Hepatic stellate cell (primary cell): ENCODE measurements at places on chromosomes 6 and 20.

- no peak for DNase-seq
These were observed 535 bp downstream of the VSTM2L start for GRCh38 chr20:37903317-37904007.

GRCh38 chr20:32282461-32282860 is 5.0 kb downstream of the KIF3B start:
- no peak for DNase-seq

DNA sequence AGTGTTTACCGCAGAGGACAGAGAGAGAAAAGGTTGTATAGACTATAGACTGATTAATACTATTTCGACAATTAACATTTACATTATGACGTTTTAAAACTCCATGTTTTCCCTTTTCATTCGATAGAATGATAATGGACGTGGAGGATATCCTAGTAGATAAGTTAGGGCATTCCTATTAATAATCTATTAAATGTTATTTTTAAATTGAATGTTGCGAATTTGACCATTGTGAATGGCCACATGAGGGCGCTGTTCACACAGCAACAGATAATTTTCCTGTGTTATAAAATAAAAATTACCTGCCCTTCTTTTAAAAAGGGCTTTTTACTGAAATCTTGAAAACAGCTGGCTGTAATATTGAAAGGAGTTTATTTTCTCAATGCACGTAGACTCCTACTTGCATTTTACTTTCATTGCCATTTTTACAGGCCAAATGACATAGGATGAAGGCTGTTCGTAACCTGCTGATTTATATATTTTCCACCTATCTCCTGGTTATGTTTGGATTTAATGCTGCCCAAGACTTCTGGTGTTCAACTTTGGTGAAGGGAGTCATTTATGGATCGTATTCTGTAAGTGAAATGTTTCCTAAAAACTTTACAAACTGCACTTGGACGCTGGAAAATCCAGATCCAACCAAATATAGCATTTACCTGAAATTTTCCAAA is 3.3 kb downstream of the ADGRB3 start:
- no peak for DNase-seq

GRCh38 chr6:159616456-159616855 is 76.6 kb downstream of the SOD2 start:
- DNase-seq = no peak

GRCh38 chr6:168950858-168951214 is 302.8 kb downstream of the THBS2 start:
- DNase-seq = no peak

GRCh38 chr20:32337937-32338661 is 20.0 kb upstream of the ASXL1 start:
- DNase-seq = no peak

DNA sequence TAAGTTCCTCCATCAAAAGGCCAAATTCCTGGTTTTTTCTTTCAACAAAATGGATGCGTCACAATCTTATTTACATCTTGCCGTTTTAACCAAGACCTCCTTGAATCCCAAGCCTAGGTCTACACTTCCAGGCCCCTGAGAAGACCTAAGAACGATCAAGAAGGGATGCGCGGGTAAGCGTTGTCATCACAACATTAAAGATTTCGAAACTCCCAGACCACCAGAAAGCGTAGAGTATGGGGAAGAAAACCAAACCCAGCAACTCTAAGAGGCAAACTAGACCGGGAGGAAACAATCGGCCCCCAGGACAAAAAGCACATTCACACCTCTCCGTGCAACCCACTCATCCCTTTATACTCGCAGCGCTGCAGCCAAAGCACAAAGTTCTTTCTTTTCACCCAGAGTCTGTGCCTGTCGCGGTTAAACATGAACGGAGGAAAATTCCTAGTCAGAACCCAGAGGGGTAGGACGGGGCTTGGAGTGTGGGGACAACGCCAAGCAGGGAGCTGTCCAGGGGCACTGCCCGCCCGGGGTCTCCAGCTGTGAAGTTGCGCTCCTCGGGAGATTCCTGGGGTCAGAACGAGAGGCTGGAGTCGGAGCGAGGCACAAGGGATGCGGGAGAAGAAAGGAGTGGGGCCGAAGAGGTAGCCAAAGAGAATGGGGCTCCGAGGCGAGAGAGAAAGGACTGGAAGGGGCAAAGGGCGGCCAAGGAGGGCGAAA is 725 bp downstream of the OSER1 start:
- DNase-seq = no peak

DNA sequence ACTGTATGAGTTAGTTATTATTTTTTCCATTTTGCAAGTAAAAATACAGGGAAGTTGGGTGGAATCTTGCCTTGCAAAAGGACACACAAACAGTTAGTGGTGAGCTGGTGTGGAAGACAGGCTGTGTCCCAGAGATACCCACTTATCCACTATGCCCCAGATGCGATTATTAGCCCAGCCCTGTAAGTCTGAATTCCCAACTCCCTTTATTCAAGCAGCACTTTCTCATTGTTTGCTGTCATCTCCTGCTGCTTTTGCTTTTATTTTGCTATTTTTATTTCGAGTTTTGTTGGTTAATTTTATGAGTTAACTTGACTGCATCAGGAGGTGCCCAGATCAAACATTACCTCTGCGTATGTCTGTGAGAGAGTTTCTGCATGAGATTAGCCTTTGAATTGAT is 239.4 kb downstream of the DOK5 start:
- DNase-seq = no peak

GRCh38 chr20:2131366-2131765 is 29.7 kb downstream of the STK35 start:
- no peak for DNase-seq

DNA sequence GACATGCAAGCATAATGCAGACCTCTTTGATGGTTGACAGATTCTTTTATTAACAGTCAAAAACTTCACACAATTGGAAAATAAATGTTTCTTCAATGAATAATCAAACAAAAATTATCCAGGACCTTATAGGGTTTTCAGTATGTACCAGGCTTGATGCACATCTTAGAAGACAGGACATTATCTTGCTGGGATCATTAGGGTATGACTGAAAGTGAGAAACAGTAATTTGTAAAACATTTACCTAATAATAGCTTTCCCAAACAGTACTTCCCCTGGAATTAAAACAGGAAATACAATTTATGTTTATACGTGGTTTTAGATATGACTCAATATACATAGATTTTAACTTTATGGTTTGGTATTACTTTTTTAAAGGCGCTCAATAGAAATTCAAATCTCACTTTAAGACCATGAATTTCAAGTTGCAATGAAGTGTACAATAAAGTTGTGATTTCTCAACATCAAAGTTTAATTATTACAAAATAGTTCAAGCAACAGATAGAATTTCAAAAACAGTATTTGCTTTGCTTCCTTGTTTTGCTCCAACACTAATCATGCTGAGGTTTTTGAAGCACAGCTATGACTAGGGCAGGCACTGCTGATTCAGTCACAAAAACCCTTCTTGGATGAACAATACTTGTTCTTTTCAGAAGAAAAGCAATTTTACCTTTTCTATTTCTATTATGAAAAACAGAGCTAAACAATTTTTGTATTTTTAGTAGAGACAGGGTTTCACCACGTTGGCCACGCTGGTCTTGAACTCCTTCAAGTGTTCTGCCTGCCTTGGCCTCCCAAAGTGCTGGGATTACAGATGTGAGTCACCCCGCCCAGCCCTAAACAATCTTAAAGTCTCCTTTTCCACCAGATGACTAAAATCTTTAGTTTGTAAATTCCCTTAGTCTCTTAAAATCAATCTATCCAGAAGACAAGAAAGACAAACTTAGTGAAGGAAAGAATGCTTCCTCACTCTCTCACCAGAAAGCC is 13.7 kb downstream of the SOD2 start:
- DNase-seq = no peak
